ENCODE measurements at places on chromosomes 11 and 22. TPM values are rescaled to one million over a fixed set of nuclear protein-coding genes. Genes with fewer than 3 reads are reported as not detected.

Gene SLC37A2
- total RNA-seq = 0.23 TPM

Gene PGA3
- not detected for total RNA-seq

Gene LMO1
- not detected for total RNA-seq

Gene APOL5
- total RNA-seq = not detected

Gene OR51B5
- not detected for total RNA-seq

- DNase-seq = no peak
Observed at GRCh38 chr11:111912535-111912934, at the start of gene HSPB2. TSS of gene HSPB2 (plus strand) at chr11:111912734. CDS start at chr11:111912830, 96 bp downstream.

- peak; percentile 85 for DNase-seq
Observed at GRCh38 chr11:64094463-64095260, 58.9 kb downstream of the FLRT1 start.

DNA sequence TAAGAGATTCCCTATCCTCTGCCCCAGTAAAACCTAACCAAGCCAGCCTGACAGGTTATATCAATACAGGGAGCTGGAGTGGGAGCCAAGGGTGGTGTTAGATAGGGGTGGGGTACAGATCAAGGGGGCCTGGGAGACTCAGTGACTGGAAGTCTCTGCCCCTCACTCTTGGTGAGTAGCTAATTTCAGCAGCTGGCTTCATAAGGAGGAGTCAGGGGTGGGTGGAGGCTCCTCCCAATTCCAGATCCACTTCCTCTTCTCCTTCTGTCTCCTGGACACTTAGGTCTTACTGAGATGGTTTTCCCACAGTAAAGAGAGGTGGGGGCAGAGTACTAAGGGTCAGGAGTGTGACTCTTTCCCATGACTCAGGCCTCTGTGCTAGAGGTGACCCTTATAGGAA lies 1.1 kb upstream of the VSIG2 start:
- DNase-seq = peak; percentile 61

DNA sequence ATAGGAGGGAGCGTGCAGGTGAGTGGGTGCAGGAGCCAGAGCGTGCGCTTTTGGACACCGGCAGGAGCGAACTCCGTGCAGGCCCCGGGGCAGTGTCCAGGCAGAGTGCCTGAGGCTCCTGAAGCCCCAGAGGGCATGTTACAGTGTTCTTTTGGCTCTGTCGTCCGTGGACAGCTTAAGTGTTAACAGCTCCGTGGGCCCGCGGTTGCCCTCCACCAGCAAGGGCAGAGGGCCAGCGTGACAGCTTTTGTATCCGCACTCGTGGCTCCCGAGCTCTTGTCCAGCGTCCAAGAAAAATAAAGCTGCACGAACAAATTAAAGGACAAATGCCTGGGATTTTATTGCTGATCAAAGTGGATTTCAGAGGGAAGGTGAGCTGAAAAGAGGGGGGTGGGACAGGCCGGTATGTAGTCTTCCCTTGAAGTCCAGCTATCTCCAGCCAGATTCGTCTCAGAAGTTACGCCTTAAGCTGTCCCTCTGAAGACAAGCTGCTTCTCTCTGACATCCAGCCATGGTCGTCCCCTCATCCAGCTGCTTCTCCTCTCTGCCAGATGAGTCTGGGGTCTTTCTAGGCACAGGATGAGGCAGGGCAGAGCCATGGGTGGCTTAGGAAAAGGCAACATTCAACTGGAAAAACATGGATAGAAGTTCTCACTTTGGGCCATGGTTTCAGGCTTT lies 968 bp upstream of the TMEM109 start:
- no peak for DNase-seq

GRCh38 chr11:128415539-128415938 lies 171.8 kb downstream of the ETS1 start:
- DNase-seq = no peak

- DNase-seq = no peak
Observed at GRCh38 chr11:16630651-16631050, 107.8 kb upstream of the C11orf58 start.

- DNase-seq = no peak
Observed at GRCh38 chr11:7586376-7586775, 72.6 kb downstream of the PPFIBP2 start.

- peak; percentile 68 for DNase-seq
Observed at GRCh38 chr11:47234669-47235100, 13.9 kb downstream of the ACP2 start.

DNA sequence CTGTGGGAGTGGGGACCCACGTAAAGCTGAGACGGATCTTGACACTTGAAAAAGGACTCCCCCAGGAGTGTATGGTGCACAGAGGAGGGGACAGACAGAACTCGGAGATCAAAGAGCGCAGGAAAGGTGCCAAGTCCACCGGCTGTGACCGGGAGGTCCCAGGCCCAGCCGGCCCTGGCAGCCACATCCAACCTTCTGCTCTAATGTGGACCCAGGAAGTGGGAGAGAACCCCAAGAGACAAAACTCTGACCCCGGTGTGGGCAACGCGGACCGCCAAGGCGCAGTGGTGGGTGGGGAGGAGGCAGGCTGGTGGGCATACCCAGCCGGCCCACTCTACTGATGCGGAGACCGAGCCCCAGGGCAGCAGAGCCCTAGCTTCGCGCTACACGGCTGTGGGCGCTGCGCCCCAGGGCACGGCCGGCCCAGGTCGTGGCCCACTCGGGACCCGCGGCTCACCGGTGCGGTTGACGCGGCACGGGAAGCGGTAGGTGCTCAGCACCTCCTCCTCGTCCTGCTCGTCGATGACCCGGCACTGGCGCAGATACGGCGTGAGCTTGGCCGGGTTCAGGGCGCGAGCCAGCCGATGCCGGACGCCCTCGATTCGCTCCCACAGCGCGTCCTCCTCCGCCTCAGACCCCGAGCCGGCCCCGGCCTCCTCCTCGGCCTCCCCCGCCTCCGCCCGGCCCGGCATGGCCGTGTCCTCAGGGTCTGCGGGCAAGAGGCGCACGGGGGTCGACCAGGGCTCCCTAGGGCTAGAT lies 527 bp downstream of the CARD10 start:
- DNase-seq = no peak

Measured in HT-29 (cell line).